Right atrium auricular region (tissue), 2 donors: ENCODE measurements at places on chromosomes 12 and 14. TPM values are rescaled to one million over a fixed set of nuclear protein-coding genes. Genes with fewer than 3 reads are reported as not detected.

The OR4M1 gene
- not detected for total RNA-seq

DNA sequence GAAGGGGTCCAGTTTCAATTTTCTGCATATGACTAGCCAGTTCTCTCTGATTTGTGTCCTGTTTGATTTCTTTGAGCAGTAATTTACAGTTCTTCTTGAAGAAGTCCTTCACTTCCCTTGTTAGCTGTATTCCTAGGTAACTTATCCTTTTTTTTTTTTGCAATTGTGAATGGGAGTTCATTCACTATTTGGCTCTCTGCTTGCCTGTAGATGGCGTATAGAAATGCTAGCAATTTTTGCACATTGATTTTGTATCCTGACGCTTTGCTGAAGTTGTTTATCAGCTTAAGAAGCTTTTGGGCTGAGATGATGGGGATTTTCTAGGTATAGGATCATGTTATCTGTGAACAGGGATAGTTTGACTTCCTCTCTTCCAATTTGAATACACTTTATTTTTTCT is 77.6 kb upstream of the NID2 start:
- H3K4me3 ChIP-seq, result no peak overlapping the region
- no peak for DNase-seq
- no peak overlapping the region for H3K27ac ChIP-seq
- no peaks in the 10 kb centered on the region for H3K27me3 ChIP-seq
- no peaks in the 10 kb centered on the region for H3K36me3 ChIP-seq

DNA sequence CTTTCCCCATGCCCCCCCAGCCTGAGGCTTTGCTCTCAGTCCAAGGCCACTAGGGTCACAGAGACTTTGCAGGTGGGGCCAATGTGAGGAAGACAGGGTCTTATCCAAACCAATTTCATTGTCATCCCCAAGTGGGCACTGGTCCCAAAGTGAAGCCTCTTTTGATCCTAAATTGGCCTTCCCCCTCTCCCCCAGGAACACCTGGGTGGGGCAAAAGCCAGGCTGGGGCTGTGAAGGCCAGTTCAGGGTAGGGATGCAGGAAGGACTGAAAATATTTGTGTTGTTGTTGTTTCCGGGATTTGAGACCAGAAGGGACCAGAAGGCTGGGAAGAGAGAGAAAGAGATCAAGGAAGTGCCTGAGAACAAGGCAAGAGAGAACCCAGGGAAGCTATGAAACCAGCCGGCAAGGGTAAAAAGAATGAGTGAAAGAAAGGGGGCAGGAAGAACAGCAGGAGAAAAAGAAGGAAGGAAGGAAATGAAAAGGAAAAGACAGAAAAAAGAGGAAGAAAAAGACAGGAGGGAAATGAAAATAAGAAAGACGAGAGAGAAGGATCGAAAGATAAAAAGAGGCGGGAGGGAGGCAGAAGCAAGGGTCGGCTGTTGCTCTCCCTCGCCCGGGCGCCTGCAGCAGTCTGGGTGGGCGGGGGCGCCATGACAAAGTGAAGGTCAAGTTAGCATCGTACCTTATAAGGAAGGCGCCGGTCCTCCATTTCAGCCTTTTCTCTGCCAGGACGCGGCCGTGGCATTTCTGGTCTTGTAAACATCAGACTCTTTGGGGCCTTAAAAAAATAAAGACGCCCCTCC is 7.4 kb upstream of the HOXC11 start:
- no peak overlapping the region for H3K4me3 ChIP-seq
- peaks cover 88% of the 10 kb centered on the region for H3K27me3 ChIP-seq
- no peak for DNase-seq
- H3K27ac ChIP-seq, result no peak overlapping the region

GRCh38 chr14:73125746-73126145 is 10.6 kb upstream of the PSEN1 start:
- no peaks in the 10 kb centered on the region for H3K27me3 ChIP-seq
- no peak for DNase-seq
- no peaks in the 10 kb centered on the region for H3K4me1 ChIP-seq
- H3K4me3 ChIP-seq, result no peak overlapping the region

DNA sequence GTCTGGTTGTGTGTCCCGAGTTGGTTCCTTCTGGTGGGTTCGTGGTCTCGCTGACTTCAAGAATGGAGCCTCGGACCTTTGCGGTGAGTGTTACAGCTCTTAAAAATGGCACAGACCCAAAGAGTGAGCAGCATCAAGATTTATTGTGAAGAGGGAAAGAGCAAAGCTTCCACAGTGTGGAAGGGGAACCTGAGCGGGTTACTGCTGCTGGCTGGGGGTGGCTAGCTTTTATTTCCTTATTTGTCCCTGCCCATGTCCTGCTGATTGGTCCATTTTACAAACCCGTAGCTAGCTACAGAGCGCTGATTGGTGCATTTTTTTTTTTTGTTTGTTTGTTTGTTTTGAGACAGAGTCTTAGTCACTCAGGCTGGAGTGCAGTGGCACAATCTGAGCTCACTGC is 29.3 kb downstream of the FGF6 start:
- no peak overlapping the region for H3K4me3 ChIP-seq
- H3K36me3 ChIP-seq, result no peaks in the 10 kb centered on the region
- no peak for DNase-seq
- no peak overlapping the region for H3K27ac ChIP-seq
- H3K27me3 ChIP-seq, result no peaks in the 10 kb centered on the region
- H3K4me1 ChIP-seq, result peaks cover 9% of the 10 kb centered on the region

DNA sequence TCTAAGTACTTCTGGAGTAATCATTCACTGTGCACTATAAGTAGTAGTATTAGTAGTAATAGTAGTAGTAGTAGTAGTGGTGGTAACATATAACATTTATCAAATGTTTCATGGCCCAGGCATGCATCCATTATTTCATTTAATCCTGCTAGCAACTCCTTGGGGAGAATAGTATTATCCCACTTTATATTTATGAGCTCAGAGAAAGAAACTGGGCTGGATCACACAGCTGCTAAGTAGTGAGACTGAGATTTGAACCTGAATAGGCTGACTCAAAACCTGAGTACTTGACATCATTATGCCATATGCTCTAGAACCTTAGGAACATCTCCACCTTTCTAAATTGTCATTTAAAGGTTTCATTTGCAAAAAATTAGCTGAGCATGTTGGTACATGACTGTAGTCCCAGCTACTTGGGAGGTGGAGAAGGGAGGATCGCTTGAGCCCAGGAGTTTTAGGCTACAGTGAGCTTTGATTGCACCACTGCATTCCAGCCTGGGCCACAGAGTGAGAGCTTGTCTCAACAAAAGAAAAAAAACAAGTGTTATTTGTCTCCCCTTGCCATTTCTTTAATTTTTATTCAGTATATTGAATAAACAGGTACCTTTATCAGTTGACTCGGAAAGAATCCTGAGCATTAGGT is 11.4 kb upstream of the NID2 start:
- H3K4me3 ChIP-seq, result no peak overlapping the region
- no peaks in the 10 kb centered on the region for H3K36me3 ChIP-seq
- H3K27me3 ChIP-seq, result no peaks in the 10 kb centered on the region
- DNase-seq, result no peak
- peaks cover 34% of the 10 kb centered on the region for H3K4me1 ChIP-seq

DNA sequence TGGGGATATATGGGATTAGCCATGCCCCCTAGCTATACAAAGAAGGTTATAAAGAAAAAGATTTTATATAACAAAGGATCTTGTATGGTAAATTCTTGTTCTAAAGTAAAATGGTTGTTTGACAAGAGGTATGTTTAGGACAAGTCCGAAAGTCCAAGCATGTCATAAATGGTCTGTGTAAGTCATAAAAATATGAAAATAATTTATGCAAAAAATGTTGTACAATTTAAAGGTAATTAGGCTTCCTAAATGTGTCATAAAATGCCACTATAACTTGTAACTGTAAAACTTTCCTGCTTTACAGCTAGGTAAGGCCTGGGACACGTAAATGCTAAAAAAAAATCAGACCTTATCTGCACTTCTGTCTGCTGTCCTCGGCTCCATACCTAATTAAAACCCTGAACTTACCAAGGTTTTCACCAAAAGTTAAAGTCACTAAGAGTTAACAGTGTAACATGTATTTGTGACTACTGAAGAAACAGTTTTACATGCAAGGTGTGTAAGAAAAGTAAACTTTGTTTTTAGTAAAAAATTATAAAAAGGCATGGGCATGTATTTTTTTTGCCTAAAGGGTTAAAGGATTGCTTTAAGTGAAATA is 110.0 kb upstream of the RESF1 start:
- H3K36me3 ChIP-seq, result no peaks in the 10 kb centered on the region
- no peak overlapping the region for H3K27ac ChIP-seq
- H3K27me3 ChIP-seq, result no peaks in the 10 kb centered on the region
- H3K4me1 ChIP-seq, result peaks cover 4% of the 10 kb centered on the region
- no peak for DNase-seq
- H3K4me3 ChIP-seq, result no peak overlapping the region

GRCh38 chr12:85507456-85507855 is 227.4 kb downstream of the ALX1 start:
- H3K27me3 ChIP-seq, result no peaks in the 10 kb centered on the region
- no peak overlapping the region for H3K27ac ChIP-seq
- H3K4me3 ChIP-seq, result no peak overlapping the region
- no peak for DNase-seq
- H3K36me3 ChIP-seq, result no peaks in the 10 kb centered on the region

GRCh38 chr14:23164250-23164649 is 19.2 kb downstream of the SLC7A8 start:
- H3K4me3 ChIP-seq, result no peak overlapping the region
- no peak for DNase-seq
- H3K27ac ChIP-seq, result no peak overlapping the region
- H3K27me3 ChIP-seq, result no peaks in the 10 kb centered on the region
